ENCODE measurements at places on chromosomes 7 and 10.
A peak's percentile ranks its signal among the peaks of the same experiment; 100 is the strongest.

DNA sequence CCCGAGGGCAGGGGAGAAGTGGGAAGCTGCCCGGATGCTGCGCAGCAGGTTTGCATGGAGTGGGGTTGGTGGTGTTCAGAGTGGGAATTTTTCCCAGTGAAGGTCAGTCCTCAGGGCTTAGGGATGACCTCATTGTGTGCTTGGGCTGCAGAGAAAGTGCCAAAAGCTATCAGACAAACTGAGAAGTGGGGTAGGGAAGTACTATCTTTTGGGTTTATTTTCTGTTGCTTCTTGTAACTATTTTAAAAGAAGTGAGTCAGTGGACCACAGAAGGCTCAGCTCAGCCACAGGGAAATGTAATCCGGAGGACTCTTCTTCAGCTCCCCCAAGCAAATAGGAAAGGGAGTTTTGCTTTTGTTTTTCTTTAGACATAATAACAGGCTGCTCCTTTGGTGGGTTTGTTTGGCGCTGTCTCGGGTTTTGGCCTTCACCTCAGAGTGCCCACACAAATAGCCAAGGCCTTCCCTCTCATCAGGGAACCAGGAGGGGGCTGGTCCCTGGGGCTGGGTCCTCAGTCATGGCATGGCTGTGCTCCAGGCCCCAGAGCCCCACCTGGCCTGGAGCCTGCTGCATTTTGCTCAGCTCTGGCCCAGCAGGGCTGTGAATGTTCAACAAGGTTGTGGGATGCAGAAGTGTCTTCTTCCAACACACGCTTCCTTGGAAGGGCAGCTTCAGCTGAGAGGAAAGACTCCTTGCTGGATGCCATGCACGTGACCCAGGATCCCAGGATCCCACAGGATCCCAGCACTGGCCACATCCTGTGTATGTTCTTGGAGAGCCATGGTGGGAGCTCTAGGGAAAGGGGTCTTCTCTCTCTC is 5.4 kb upstream of the FAM170B start:
- DNase-seq: no peak

GRCh38 chr7:108529341-108529740 is 3.4 kb upstream of the PNPLA8 start:
- DNase-seq: no peak

- DNase-seq: no peak
These were observed 25.3 kb downstream of the EPHB4 start for GRCh38 chr7:100801833-100802568.

DNA sequence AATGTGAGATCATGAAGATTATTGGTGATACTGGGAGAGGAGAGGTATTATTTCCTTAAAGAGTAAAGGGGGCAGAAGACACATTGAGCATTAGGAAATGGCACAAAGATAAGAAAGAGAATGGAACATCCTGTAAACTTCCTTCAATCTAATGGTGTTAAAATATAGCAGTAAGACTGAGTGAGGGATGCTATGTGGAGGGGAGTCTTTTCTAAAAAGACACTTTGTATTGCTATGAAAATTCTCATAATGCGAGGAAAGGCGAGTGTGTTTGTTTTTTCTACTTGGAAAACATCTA is 405.2 kb downstream of the ARL4A start:
- no peak for DNase-seq

DNA sequence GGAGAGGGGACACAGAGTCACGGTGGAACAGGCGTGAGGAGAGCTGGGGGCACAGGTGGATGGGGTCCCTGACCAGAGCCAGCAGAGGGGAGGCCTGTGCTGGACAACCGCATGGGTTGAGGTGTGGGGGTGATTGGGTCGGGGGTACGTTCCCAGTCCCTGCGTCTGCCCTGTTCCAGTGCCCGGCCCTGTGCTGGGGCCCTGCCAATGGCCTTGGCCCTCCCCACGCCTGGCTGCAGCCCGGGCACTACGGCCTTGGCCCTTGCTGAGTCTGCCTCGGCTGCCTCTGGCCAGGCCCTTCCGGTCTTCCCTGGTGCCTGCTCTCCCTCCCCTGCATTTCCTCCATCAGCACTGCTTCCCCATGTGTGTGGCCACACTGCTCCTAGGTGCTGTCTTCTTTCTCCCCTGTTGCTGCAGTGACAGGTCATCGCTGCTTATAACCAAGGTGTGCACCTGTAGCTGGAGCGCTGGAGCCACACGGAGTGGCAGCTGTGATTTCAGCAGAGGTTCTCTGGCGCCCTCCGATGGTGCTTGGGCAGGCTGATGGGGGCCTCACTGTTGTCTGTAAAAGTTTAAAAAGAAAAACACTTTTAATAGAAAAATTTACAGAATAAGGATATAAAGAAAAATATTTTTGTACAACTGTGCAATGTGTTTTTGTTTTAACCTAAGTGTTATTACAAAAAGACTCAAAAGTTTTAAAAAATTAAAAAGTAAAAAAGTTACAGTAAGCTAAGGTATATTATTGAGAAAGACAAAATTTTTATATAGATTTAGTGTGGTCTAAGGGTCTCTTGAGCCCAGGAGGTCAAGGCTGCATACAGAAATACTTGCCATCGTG is 45.2 kb upstream of the BHLHA15 start:
- peak; percentile 34 for DNase-seq

GRCh38 chr10:7243873-7244272 is 167.0 kb downstream of the SFMBT2 start:
- no peak for DNase-seq

GRCh38 chr10:50884302-50884701 is 1.1 kb downstream of the A1CF start:
- DNase-seq: no peak

- DNase-seq: no peak
These were observed 8.1 kb downstream of the ADCY1 start for GRCh38 chr7:45582136-45582749.

DNA sequence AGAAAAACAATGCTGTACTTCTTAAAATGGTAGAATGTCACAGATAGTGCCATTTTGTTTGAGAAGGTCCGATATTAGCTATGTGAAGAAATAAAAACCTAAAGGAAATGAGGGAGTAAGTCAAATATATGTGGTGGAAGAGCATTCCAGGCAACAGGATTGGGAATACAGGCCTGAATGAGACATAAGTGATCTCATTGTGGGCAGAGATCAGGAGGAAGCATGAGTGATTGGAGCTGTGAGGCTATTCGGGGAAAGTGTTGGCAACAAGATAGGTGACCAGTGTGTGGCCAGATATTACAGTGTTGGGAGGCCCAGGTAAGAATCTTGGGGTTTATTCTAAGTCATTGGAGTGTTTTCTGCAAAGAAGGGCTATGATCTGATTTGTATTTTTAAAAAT is 41.3 kb upstream of the AGMO start:
- DNase-seq: no peak

DNA sequence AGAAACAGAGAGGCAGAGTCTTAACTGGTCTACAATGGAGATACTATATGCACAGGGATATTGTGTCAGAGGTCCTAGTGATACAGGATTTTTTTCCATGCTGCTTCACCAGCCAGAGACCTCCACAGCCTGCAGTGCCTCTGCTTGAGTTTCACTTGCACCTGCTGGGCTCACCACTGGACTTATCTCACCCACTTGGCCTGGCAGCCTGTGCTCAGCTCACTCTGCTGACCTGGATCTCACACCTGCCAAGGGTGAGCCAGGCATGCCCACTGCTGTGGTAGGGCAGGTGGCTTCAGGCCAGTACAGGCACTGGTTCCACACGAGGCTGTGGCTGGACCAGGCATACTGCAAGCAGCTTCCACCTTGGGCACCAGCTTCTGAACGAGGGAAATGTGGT is 36.6 kb downstream of the PNLIPRP3 start:
- DNase-seq: no peak

DNA sequence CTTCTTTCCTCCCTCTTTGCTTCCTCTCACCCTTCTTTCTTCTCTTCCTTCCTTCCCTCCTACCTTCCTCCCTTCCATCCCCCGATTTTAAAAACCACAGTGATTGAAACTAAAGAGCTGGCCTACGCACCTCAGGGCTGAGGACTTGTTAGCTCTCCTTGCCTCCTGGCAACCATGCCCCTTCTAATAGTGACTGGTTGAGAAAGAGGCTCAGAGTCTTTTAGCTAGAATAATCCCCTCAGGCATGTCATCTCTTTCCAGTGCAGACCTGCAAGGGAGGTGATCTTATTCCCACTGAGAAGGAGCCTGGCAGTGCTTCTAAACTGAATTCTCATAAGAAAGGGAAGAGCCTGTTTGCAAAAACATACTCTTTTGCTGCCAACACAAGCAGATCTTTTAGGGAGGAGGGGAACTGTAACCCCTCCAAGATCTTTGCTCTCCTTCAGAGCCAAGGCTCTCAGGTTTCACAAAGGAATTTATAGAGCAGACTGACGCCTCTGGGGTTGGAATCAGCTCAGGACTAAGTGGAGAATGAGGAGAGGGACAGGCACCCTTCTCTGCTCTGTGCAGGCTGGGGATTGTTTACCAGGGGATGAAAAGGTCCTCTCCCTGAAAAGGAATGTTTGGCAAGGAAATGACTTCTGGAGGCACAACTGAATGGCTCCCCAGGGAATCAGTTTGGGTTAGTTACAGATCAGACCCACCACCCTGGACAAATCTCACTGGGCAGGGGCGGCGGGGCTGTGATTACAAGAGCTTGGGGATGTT is 9.4 kb upstream of the ANKRD1 start:
- DNase-seq: no peak

- no peak for DNase-seq
These were observed at the start of gene INSYN2A for GRCh38 chr10:127196282-127197153. TSS of gene INSYN2A (minus strand) at chr10:127196591. CDS start at chr10:127176395, 20,196 bp downstream.

GRCh38 chr10:24908793-24909423 is 43.5 kb downstream of the PRTFDC1 start:
- DNase-seq: no peak

DNA sequence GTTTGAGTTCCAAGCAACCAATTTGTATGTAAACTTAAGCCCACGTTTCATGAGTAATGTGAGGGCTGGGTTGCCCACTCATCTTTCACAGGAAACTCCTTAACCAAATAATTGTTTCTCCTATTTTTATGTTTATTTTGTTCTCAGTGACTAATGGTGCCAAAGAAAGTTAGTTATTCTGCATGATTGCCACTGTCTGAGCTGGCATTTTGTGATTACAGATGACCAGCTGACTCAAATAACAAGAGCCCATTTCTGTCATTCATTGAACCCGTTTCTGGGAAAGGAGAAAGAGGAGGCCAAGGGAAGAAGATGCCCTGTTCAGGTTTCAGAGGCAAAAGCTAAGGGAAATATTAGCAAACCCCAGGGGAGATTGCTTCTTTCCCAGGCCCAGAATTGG is 186.9 kb upstream of the MYO3A start:
- no peak for DNase-seq

GRCh38 chr7:100612730-100613390 is 520 bp downstream of the MOSPD3 start:
- peak; percentile 30 for DNase-seq

DNA sequence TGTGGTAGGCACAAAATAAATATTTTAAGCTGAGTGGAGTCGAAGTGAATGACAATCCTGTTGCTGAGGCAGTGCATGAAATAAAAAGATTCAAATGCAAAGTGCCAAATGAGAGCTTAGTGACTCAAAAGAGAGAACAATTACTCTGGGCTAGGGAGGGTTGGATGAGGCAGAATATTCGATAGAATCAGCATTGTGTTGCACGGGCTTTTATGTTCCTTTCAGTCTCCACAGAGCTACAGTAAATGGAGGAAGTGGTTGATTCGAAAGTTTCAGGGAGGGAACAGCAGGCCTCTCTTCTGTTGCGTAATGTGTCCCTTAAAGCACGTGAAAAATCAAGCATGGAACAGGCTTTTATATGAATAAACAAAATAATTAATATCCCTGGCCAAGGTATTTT is 599.3 kb upstream of the CELF2 start:
- peak; percentile 27 for DNase-seq

DNA sequence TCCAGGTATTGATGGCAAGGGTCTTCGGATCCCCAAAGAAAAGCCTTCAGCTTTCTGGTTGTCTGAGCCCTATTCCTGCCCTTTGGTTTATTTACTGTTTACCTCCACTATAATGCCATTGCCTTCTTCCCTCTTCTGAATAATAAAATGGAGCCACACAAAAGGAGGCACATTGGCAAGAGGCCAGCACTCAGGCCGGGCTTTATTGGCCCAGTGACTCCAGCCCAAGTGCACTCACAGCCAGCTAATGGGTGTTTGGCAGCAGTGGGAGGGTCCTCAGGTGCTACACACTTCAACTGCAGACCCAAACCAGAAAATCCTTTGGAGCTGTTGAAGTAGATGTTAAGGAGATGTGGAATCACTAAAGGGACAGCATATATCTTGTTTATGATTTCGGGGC is 336.0 kb downstream of the PLXNA4 start:
- DNase-seq: no peak

DNA sequence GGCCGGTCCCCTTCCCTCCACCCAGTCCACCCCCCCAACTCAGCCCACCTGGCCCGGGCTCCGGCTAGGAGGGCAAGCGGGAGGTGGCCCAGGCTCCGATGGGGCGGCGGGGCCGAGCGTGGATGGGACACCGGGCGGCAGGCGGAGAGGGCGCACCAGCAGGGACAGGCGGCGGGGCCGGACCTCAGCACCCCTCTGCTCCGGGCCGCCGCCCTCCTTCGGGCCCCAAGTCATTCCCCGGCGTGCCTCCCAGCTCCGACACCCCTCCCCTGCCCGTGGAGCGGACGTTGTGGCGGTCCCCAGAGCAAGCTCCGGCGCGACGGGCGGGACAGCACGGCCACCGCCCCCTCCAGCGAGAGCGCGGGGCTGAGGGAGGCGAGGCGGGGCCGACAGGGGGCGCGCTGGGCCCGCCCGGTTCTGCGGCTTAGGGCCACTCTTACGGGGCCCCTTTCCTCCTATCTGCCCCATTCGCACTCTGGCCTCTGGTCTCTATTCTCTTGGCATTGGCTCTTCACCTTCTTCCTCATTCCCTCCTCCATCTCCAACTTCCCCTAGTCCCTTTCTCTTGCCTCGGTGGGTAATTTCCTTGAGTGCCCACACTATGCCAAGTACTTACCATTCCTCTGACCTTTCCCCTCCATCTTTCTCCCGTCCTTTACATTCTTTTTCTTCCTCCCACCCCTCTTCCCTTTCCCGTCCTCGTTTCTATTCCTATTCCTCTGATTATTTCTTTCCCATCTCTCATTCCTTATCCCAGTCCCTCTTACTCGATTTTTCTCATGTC is 701 bp upstream of the GBX1 start:
- peak; percentile 72 for DNase-seq

DNA sequence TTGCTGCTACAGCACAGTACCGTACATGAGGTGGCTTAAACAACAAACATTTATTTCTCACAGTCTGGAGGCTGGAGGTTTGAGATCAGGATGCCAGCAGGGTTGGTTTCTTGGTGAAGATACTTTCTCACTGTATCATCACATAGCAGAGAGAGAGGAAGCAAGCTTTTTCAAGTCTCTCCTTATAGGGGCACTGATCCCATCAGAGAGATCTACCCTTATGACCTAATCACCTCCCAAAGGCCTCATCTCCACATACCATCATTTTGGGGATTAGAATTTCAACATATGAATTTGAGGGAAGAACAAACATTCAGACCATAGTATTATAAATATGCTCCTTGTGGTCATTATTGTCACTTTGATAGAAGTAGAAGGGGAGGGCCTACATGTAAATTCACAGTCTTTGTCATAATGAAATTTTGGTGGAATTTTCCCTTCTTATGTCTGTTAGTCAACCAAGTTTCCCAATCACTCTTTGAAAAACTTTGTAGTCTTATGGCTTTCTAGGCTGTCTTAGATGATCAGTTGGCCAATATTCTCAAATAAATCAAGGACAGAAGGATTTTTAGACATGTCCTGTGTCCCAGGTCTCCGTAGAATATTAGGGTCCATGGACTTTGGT is 606.2 kb downstream of the LRMDA start:
- DNase-seq: no peak

All from stimulated activated naive CD8-positive, alpha-beta T cell treated with anti-CD3 and anti-CD28 coated beads, Interleukin-15, amount 100 ng/mL, for 72 hours (primary cell).